DMS79 treated with DMSO at 0.1 percent for 48 hours (cell line): ENCODE measurements at places on chromosomes 4 and X.
A peak's percentile ranks its signal among the peaks of the same experiment; 100 is the strongest.

DNA sequence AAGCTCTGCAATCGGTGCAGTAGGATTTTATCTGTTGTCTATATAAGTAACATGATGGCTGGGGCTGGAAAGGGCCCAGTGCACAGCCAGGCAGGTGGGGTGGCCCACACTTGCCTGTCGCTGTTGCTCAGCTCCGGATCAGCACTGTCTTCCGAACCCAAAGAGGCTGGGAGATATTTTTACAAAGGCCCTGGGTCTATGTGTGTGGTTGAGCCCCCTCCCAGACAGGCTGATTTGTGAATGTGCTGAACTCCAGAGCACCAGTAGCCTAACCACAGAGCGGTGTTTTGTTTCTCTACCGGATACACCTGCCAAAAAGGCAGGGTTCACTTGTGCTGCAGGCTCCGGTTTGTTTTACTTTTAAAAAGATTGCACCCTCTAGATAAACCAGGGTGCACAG is 33.5 kb upstream of the CHRNA9 start:
- DNase-seq, result no peak

DNA sequence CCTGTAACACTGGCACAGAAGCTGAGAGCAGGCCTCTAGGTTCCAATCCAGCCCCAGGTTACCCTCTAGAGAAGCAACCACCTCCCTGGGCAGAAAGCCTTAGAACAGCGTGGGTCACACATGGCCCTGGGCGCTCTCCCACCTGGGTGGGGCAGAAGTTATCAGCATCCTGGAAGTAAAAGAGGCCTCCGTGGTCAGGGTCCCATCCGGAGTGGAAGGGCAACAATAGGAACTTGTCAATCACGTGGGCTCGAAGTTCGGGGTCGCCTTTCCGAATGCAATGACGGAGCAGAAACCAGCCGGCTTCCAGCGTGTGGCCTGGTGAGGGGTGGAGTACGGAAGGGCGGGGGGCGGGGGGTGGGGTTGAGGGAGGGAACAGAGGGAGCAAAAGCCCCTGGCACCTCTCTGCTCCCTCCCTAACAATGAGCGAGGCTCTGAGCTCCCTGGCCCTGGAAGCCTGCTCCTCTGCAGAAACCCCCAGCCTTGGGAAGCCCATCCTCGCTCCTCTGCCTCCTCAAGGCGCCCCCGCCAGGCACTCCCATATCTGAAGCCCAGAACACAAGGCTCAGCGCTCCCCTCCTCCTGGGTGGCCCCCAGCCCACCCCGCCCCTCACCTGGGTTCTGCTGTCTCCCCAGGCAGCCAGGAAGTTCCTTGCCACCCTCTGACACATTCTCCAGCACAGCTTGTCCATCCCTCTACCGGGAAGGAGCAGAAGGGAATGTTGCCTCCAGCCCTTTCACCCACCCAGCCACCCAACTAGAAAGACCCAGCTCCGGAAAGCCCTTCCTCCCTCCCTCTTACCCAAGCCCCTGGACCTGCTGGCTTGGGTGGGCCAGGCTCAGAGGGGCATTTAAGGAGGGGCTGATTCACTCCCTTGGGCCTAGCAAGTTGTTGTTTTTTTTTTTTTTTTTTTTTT is 2.8 kb downstream of the RENBP start:
- DNase-seq, result no peak

DNA sequence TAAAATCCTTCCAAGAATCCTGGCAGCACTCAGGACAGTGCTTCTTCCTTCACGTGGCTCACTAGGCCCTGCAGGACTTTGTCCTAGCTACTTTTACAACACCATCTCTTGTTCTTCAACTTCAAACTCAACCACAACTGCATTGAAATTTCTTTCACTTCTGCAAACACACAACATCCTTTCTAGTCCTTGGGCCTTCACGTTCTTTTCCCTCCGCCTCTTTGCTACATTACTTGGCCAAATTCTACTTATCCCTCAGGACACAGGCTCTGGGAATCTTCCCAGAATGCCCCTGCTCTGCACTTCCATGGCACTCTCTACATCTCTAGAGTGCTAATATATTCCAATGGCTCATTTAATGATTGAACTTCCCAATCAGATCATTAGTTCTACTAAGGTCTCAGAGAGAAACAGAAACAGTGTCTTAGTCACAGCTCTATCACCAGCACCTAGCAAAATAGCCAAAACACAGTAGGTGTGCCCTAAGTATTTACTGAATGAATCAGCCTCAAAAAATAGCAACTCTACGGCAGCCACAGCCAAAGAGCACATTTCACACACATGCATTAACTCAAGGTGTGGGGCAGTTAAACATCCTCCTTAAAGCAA is 73.3 kb downstream of the MANBA start:
- no peak for DNase-seq

DNA sequence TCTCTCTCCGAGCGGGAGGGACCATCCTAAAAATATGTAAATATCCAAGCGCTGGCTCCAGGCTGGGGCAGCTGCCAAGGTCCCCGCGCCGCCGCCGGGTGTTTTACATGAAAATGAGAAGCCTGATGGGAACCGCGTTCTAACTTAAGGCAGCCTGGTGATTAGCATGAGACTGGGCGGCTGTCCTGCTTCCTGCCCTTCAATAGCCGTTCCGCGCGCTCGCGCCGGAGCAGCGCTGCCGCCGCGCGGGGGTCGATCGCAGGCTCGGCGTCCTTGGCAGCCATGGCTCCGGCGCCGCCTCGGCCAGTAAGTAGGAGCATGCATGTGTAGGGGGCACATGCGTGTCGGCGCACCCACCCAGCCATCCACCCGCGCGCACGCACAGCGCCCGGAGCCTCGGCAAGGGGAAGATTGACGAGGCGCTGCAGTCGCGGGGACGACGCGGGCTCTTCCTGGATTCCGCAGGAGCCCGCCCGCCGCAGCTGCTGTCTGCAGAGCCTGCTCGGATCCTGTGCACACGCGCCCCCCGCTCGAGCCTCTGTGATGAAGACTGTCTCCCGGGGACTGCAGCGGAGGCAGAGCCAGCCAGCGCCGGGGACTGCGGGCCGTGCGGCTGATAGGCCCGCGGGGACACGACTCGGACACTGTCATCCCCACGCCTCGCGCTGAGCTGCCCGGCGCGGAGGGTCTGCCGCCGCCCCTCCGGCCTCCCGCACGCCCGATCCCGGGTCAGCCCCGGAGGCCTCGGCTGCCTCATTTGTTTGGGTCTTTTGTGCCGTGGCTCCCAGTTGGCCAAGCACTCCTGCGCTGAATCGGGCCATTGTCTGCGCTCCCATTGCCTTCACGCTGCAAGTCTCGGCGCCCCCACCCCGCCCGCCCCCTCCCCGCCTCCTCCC is 734 bp downstream of the STOX2 start:
- peak; percentile 26 for DNase-seq

- DNase-seq, result no peak
These were observed 103.0 kb downstream of the AFF1 start for GRCh38 chr4:87037671-87038334.

- no peak for DNase-seq
These were observed 142.2 kb upstream of the EOLA2 start for GRCh38 chrX:150080497-150080896.

DNA sequence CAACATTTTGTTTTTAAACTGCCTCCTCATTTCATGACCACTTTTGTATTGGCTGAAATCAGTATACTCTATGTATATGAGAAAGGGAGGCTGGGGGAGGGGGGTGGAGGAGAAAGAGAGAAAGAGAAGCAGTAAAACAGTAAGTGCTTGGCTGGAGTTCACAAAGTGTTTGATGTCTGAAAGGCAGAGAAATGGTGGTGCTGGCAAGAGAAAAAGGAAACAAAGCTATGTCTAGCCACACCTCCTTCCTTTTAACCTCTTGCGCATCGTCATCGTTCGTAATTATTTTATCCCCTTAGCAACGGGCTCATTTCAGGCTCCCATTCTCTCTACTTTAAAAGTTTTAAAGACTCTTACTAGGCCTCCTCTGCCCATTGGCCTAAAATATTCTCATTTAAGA is 25.6 kb downstream of the RPA4 start:
- DNase-seq, result no peak

- no peak for DNase-seq
These were observed 2.2 kb downstream of the USO1 start for GRCh38 chr4:75726577-75726976.

GRCh38 chrX:103405009-103405333 is 28.6 kb downstream of the BEX3 start:
- no peak for DNase-seq

GRCh38 chr4:5037553-5038551 is 13.4 kb upstream of the STK32B start:
- no peak for DNase-seq

GRCh38 chrX:20224814-20225487 is 41.8 kb downstream of the RPS6KA3 start:
- no peak for DNase-seq

GRCh38 chr4:110970642-110971041 is 347.8 kb upstream of the PITX2 start:
- no peak for DNase-seq

- no peak for DNase-seq
These were observed 129.0 kb downstream of the ARAP2 start for GRCh38 chr4:36115312-36115711.
